Stimulated activated CD4-positive, alpha-beta T cell treated with anti-CD3 and anti-CD28 coated beads, Interleukin-1b, Interleukin-23, amount 100 ng/mL, for 24 hours (primary cell): ENCODE measurements at places on chromosomes 3 and 15.

DNA sequence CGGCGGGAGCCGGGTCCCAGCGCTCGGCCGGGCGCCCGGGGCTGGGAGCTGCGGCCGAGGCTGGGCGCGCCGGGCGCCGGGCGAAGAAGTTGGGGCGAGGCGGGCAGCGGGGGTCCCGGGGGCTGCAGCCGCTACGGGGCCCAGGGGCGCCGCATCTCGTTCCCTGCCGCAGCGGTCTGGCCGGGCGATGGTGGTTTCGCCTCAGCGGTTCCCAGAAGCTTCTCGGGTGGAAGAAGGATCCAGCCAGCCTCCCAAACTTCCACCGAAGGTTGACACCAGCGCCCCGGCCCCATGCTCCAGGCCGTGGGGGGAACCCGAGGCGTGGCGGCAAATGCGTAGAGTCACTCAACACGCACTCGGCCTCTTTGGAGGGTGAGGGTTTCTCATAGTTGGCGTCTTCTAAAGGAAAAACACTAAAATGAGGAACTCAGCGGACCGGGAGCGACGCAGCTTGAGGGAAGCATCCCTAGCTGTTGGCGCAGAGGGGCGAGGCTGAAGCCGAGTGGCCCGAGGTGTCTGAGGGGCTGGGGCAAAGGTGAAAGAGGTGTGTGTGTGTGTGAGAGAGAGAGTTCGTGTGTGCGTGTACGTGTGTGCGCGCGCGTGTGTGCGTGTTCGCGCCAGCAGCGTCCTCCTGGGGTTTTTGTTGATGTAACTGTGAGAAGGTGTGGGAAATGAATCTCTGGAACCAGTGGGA, 940 bp downstream of the BOC start:
- no peak for DNase-seq

DNA sequence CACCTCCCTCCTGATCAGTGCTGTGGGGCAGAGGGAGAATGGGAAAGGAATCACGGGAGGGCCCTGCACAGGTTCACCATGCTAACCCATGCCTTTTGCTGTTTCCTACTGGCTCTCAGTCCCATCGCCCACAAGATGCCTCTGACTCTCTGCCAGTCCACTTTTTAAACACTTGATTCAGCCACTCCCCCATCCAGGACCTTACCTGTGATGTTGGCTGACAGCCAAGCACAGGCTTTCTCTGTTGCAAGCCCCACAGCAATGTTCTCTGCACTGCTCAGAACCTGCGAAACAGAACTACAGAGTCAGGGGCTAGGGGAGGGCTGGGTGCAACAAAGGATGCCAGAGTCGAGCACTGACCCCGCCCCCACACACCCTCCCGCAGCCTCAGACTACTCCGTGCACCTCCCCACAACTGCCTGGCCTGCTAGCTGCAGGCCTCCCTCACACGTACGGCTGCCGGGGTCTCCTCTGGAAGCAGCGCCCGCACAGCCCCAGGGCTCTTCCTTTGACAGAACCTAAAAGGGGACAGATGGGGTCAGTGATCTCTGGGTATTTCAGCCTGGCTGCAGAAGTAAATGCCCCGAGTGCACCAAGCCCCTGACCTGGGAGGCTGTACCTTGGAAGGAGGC, 9.1 kb downstream of the CDAN1 start:
- DNase-seq = no peak

GRCh38 chr15:50050986-50051743, 67.9 kb downstream of the ATP8B4 start:
- no peak for DNase-seq

- no peak for DNase-seq
Measured at GRCh38 chr3:157166115-157166514, 6.2 kb upstream of the CCNL1 start.

GRCh38 chr3:79517766-79518413, 249.9 kb downstream of the ROBO1 start:
- no peak for DNase-seq

DNA sequence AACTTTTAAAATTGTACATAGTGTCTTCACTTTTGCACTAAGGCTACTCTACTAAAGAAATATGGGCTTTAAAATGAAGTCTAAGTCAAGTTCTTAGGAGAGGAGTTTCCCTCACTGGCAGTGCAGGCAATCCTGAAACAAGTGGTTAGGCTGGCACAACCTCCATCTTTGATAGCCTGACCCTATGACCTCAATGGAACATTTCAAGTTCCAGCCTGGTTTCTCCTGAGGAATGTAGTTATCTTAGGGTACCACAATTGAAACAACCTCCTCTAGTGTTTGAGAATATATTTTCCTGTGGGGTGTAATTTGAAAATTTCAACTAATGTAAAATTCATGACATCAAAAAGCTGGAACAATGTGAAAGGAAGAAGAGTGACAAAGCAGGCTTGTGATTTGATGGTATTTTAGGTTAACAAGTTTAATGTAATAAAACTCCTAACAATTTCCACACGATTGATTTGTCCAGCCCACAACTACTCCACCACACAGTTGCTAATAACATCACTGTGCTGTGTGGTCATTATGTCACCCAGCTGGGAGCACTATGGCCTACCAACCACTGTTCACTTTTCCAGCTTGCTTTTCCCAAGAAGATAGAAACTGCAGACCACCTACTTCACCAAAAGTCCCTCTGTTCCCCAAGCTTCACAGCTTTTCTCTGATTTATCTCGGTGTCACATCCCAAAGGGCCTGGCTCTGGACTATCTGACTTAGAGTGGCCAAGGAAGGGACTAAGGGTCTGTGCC, 1.8 kb downstream of the WWTR1 start:
- no peak for DNase-seq

- DNase-seq = no peak
Measured at GRCh38 chr3:46873521-46873920, 4.0 kb upstream of the PTH1R start.

GRCh38 chr15:93770788-93771187, 460.6 kb upstream of the MCTP2 start:
- no peak for DNase-seq

- DNase-seq = no peak
Measured at GRCh38 chr15:73604477-73604876, 28.7 kb downstream of the NPTN start.

DNA sequence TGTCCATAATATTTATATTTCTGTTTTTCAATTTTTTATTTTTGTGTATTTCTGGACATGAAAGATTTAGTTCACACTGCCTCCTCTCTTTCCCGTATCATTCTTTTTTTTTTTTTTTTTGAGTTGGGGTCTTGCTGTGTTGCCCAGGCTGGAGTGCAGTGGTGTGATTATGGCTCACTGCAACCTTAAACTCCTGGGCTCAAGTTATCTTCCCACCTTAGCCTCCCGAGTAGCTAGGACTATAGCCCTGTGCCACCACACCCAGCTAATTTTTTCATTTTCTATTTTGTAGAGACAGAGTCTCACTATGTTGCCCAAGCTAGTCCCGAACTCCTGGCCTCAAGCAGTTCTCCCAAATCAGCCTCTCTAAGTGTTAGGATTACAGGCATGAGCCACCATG, 53.6 kb downstream of the PRKCI start:
- no peak for DNase-seq

DNA sequence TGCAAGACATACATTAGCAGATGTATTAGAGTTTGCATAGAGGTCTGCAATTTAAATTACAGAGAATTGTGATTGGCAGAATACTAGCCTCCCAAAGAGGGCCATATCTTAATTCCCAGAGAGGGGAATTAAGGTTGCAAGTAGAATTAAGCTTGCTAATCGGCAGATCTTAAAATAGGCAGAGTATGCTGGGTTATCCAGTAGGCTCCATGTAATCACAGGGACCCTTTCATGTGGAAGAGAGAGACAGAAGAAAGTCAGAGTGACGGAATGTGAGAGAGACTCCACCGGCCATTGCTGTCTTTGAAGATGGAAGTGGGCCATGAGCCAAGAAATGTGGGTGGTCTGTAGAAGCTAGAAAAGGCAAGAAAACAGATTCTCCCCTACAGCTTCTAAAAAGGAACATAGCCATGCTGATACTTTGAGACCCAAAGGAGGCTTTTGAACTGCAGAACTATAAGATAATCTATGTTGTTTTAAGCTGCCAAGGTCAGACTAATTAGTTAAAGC, 38.8 kb downstream of the IMPG2 start:
- DNase-seq = no peak

GRCh38 chr3:37125195-37126073, 48.9 kb downstream of the LRRFIP2 start:
- DNase-seq = no peak

DNA sequence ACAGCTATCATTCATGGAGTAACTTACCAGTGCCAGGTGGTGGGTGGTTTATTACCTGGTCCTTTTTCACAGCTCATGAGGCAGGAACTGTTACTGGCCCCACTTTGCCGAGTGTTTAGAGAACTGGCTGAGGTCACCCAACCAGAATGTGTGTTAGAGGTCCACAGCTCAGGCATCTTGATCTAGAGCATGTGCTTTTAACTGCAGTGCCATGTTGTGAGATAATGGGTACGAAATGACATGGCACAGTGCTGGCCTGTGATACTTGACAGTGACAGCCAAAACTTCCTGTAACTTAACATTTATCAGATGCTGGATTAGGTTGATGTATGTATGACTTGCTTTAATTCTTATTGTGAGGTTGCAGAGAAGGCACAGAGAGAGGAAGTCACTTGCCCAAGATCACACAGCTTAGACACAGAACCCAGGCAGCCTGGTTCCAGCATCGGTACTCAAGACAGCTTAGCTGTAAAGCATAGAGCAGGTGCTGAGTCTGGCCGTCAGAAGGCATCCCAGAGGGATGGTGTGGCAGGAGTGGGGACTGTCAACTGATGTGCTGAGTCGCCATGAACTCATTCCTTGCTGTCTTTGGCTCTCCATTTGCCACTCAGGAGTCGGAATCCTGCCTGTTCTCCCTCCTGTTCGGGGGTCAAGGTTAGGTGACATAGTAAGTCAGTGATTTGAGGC, 9.6 kb downstream of the MCM2 start:
- no peak for DNase-seq

DNA sequence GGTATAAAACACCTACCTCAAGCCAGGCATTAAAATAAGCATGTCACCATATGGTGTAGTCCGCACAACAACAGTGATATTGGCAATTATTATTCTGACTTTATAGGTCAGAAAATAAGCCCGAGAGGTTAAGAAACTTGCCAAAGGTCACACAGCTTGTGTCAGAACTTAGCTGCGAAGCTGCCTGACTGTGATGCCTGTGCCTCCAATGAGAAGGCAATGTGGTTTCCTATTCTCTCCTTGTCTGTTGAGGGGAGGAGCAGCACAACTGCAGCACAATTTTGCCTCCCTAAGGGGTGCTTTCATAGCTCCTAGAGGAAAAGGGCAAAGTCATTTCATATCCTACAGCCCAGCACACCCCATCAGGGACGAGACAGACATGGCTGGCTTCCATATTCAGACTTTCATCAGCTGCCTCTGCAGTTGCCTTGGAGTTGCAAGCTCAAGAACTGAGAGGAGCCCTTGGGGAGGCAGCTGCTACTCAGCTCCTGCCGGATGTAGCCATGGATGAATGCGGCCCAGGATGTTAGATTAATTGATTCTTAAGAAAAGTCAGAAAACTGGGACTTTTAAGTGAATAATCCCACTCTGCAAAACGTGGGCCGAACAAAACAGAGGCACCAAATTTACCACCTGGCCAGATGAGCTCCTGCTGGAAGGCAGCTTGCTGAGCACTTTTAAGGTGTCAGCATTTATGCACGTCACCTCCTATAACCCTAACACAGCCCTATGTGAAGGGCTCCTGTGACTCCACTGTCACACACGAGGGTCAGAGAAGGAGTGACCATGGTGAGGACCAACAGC, 38.5 kb downstream of the MYO5C start:
- no peak for DNase-seq

- DNase-seq = peak; percentile 20
Measured at GRCh38 chr3:195900436-195901355, 7.7 kb downstream of the TNK2 start.

GRCh38 chr3:10557781-10558373, 52.5 kb upstream of the ATP2B2 start:
- no peak for DNase-seq

DNA sequence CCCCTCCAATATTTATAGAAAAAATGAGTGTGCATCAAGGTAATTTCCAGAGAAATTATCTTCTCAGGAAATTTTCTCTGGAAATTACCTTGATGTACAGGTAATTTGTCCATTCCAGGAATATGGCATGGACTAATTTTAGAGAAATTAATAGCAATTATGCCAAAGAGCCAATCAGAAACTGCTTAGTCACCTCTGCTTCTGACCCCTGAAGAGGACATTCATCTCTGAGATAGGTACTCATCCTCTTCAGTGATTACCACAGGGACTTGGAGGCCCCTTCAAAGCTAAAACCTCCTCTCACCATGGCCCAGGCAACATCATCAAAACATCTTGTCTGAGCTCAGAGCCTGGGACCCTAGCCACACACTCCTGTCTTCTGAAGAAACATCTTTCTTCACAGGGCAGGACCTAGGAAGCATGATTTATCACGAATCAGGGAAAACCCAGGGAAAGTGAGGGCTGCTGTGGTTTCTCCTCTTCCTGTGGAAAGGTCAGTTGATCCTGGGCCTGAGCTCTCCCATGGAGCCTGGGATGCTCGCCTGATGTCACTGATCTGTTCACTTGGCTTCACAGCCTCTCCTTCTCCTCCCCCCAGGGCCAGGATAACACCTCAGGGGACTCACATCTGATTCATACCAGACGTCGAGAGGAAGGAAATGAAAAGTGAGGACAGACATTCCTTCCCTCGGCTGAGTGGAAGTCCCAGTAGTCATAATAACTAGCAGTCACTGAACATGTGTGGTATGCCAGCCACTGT, 210.5 kb downstream of the DTWD1 start:
- DNase-seq = no peak

DNA sequence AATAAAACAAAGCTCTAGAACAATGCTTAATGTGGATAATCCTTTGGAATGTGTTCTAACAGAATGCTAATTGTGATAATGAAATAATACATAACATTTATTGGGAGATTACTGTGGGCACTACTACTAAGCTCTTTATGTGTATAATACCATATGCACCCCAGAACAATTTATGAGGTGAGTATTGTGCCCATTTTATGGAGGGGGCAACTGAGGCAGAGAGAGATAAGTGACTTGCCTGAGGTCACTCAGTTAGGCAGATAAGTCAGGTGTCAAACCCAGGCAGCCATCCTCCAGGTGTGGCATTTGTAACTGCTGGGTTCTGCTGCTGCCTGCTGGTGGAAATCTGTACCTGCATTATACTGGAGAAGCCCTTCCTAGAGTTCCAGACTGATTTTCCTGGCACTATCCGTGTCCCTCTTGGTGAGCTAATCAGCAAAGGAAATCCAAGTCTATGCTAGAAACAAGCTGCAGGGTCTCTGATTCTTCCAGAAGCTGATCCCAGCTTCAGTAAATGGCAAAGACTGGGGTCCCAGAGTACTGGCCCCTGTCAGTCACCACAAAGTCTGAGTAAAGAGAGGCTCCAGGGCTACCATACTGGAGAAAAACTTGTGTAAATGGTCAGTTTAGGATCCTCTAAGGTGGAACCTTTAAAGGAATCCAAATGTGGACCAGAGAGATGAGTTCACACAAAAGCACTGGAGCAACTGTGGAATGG, 22.6 kb upstream of the RBP1 start:
- no peak for DNase-seq
